NCI-H2081 treated with DMSO at 0.1 percent for 48 hours (cell line): ENCODE measurements at places on chromosomes 3 and 15.

GRCh38 chr3:187920913-187921312, 175.6 kb upstream of the BCL6 start:
- no peak for DNase-seq

GRCh38 chr15:47661661-47662180, 55.6 kb upstream of the SEMA6D start:
- DNase-seq = no peak

GRCh38 chr15:36940636-36941260, 159.6 kb downstream of the MEIS2 start:
- DNase-seq = no peak

DNA sequence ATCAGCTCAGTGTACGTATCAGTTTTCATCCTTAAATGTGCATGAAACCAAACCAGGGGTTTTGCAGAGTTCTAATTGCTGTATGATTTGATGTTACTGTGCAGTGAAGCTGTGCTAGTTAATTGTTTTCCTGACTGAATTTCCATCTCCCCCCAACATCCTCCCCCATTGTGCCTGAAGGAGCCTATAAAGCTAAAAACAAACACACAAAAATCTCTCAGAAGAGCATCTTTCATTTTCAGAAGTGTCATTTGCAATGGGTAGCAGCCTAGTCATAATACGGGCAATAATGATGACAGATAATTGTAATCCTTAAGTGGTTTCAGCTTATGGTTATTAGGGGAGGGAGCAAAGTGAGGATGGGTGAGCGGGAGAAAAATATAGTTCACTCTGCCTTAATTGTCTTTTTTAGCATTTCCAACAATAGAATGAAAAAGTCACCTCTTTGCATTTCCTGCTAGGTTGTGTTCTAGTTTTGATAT, 207.9 kb upstream of the TBL1XR1 start:
- peak; percentile 77 for DNase-seq

DNA sequence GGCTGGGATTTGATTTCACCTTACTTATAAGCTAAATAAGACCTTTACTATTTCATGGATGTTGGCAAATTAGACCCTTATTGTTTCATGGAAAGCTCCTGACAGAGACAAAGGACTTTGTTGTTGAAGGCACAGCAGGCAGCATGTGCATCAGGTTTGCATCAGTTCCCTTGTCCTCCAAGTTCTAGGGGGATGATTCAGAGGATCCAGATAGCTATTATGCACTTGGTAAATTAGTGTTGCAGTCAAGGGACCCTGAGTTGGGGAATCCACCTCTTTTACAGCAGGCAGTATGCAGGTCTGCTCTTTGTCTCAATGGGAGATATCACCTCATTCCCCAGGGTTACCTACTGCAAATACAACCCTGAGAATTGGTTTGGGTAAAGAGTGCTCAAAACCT, 131.4 kb upstream of the IGSF10 start:
- DNase-seq = no peak

DNA sequence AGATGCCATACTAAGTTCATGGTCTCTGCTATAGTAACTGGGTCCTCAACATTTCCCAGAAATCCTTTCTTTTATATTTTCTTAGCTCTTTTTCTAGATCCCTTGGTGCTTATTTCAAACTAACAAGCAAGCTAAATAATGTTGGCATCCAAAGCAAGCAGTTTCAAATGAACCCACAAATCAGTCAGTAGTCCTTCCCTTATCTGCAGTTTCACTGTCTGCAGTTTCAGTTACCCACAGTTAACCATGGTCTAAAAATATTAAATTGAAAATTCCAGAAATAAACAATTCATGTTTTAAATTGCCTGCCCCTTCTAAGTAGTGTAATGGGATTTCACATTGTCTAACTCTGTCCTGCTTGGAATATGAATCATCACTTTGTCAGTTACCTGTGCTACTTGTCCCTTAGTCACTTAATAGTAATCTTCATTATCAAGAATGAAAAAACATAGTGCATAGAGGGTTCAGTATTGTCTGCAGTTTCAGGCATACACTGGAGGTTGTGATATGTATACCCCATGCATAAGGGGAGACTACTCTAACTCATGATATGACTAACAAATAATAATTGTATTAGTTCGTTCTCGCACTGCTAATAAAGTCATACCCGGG, 633.7 kb downstream of the MECOM start:
- DNase-seq = no peak

DNA sequence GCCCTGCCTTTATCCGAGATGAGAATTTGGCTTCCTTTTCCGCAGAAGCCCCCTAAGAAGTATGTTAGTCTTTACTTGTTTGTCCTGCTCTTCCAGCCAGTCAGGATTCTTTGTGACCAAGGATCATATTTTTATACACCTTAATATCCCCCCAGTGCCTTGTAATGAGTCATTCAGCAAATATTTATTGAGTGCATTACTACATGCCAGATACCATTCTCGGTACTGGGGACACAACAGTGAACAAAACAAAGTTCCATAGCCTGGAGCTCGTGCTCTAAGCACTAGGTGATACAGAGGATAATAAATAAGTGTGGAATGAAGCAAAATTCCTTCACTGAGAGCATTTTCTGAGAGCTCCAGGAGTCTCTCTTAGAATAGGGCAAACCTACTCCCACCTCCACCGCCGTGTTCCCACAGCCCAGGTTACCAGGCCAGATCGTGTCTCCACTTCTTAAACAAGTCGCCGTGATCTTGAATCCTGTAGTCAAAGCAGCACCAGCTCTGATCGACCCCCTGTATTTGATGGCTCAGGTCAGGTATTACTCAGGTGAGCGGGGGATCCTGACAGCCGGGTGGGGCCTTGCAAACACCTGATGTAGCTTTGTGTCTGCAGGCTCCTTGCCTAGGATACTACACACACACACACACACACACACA, 18.5 kb downstream of the TTC21A start:
- no peak for DNase-seq

GRCh38 chr3:126081618-126082361, 2.1 kb downstream of the SLC41A3 start:
- no peak for DNase-seq

- DNase-seq = no peak
These were observed 60.0 kb upstream of the SYN2 start for GRCh38 chr3:11944052-11944673.

GRCh38 chr3:10195366-10196089, 30.8 kb downstream of the IRAK2 start:
- no peak for DNase-seq

DNA sequence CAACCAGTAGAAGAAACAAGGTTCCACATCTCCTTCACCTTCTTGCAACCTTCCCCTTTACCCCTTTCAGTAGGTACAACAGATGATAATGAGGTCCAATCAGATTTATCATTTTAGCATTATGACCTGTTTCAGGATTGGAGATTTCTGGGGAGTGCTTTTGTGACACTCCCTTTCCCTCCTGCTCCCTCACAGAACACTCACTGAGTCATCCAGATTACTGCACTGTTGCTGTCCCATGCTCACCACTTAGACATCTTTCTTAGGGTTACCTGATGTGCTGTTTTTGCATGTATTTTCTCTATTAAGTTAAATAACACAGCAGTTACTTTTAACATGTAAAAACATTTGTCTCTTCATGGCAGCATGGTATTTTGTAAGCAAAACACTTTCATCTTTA, 118.5 kb downstream of the MFSD1 start:
- DNase-seq = no peak

- no peak for DNase-seq
These were observed 1.0 kb upstream of the TBC1D21 start for GRCh38 chr15:73872346-73872745.
